Cerebellum (tissue), 4 donors: ENCODE measurements at places on chromosomes 13 and 19. TPM values are rescaled to one million over a fixed set of nuclear protein-coding genes. Genes with fewer than 3 reads are reported as not detected.

Gene FOXA3
- total RNA-seq, result not detected

Gene ZNF585A
- 15.2 TPM for total RNA-seq

Gene UTP14C
- 20.6 TPM for total RNA-seq

Gene TMEM59L
- 28.9 TPM for total RNA-seq

Gene ZNF221
- 28.4 TPM for total RNA-seq

Gene PTH2
- not detected for total RNA-seq

Gene SHFL
- total RNA-seq, result 6.6 TPM
